ENCODE measurements at places on chromosomes 4 and X. TPM values are rescaled to one million over a fixed set of nuclear protein-coding genes. Genes with fewer than 3 reads are reported as not detected.

DNA sequence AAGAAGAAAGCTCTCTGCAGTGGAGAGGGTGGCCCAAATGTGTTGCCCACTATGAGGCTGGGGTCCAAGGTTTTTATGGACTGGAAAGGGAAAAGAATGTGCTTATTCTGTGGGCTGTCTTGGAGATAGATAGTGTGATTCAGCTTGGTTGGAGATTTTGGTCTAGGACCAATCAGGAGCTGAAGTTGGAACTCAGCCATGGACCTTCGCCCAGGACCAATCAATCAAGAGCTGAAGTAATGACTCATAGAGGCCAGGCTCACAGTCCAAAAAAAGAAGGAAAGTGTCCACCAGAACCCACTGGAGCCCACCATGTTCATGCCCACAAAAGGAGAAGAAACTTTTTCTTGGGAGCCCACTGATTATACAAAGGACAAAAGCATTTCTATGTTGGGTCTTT is 369.5 kb downstream of the UBE2NL start:
- no peaks in the 10 kb centered on the region for H3K36me3 ChIP-seq
- no peak overlapping the region for H3K27ac ChIP-seq
- DNase-seq: no peak
- no peak overlapping the region for H3K4me3 ChIP-seq

GRCh38 chr4:108155373-108155772 is 13.4 kb downstream of the LEF1 start:
- H3K27me3 ChIP-seq: peaks cover 16% of the 10 kb centered on the region
- no peaks in the 10 kb centered on the region for H3K36me3 ChIP-seq
- H3K4me1 ChIP-seq: no peaks in the 10 kb centered on the region
- DNase-seq: no peak

- no peak overlapping the region for H3K4me3 ChIP-seq
- H3K27me3 ChIP-seq: no peaks in the 10 kb centered on the region
- no peaks in the 10 kb centered on the region for H3K4me1 ChIP-seq
- no peaks in the 10 kb centered on the region for H3K36me3 ChIP-seq
- H3K27ac ChIP-seq: no peak overlapping the region
- DNase-seq: no peak
Observed at GRCh38 chr4:149836546-149836945, 20.9 kb upstream of the IQCM start.

DNA sequence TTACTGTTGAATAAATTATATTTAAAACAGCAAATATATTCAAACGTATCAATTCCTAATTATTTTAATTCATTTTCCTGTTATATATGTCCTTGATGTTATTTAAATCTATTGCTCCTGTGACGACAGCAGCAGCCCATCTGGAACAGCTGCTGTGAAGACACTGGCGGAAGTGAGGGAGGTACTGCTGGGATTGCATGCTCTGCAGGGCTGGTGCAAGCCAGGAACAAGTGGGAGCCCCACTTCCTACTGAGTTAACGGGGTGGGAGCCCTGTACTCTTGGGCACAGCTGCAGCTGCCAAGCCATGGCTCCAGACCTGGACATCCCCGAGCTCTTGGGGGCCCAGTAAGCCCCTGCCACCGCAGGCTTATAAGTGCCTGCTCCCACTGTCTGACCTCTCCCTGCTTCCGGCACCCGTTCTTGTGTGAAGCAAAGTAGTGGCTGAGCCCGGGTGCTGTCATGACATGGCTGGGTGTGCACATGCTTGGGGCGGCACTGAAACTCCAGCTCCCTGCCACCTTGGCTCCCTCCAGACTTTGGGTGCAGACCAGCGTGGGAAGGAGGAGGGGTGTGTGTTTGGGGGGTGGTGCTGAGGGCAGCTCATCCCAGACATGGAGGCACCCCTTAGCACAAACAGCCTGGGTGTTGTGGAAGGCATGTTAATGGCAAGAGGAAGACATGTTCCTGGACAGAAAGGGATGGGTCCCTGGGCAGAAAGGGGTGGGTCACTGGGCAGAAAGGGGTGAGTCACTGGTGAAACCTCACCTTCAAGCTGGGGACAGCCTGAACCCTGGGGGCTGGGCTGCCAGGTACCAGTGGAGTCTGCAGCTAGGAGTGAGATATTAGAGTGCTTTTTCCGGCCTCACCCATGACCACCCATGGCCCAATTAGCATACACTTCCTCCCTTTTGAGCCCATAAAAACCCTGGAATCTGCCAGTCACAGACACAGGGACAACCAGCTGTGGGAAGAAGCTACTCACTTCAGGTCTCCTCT is 1981.3 kb upstream of the IGFBP7 start:
- no peak overlapping the region for H3K27ac ChIP-seq
- DNase-seq: no peak
- H3K4me3 ChIP-seq: no peak overlapping the region
- H3K36me3 ChIP-seq: no peaks in the 10 kb centered on the region
- no peaks in the 10 kb centered on the region for H3K27me3 ChIP-seq

GRCh38 chrX:107718156-107718621 is 57.4 kb downstream of the TSC22D3 start:
- peak overlapping the region; percentile 42 for H3K27ac ChIP-seq
- H3K4me3 ChIP-seq: no peak overlapping the region
- H3K27me3 ChIP-seq: no peaks in the 10 kb centered on the region
- DNase-seq: no peak

- no peak overlapping the region for H3K27ac ChIP-seq
- no peak overlapping the region for H3K4me3 ChIP-seq
- H3K36me3 ChIP-seq: no peaks in the 10 kb centered on the region
Observed at GRCh38 chr4:56313132-56313531, 74.2 kb downstream of the AASDH start.

DNA sequence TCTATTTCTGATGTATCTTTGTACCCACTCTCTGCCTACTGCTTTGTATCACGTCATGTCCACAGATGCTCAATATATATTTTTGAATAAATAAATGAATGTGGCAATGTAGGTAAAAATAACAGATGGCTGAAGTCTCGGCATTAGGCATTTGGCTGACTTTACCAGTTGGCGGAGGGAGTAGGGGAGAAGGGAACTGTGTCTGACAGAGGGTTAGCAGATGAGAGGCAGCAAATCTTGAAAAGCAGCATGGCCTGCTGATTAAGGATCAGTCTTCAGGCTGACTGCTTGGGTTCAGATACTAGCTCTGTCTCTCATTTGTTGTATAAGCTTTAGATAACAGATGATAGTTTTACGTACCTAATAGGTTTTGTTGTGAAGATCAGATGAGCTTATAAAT is 31.9 kb upstream of the RASGEF1B start:
- no peak overlapping the region for H3K4me3 ChIP-seq
- H3K36me3 ChIP-seq: no peaks in the 10 kb centered on the region
- no peaks in the 10 kb centered on the region for H3K27me3 ChIP-seq
- H3K4me1 ChIP-seq: no peaks in the 10 kb centered on the region
- no peak for DNase-seq
- H3K27ac ChIP-seq: no peak overlapping the region

GRCh38 chr4:181601103-181601502 is 642.1 kb upstream of the TENM3 start:
- no peaks in the 10 kb centered on the region for H3K27me3 ChIP-seq
- H3K4me3 ChIP-seq: no peak overlapping the region
- DNase-seq: no peak
- H3K27ac ChIP-seq: no peak overlapping the region
- no peaks in the 10 kb centered on the region for H3K4me1 ChIP-seq

DNA sequence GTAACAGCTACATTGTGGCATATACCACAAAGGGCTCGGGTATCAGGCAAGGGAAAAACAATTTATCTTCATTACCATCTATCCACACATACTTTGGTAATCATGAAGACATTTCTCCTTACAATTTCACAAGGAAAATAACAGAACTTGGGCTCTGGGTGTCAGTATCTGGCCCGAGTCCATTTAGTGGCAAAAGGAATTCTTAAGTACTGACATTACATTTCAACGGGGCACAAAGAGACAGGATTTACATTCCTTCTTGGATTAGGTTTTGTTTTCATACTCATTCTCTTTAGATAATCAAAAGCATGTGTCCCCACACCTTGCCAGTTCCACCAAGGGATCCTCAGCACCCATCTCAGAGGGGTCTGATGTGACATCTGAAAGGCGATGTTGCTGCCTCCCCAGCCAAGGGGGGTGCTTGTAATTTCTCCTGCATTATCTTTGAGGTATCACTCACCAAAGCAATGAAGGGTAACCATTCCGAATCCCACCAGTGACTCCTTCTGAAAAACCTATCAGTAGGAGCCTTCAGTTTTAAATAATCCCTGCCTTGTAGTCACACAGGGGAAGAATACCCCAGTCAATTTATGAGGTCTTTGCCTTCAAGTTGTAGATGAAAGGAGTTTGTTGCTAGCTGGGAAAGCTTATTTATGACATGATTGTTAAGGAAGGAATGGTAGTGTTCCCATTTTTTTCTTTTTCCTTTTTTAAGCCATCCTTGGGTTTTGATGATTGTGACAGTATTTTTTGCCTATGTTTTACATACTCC is 118.6 kb downstream of the PALLD start:
- H3K27ac ChIP-seq: no peak overlapping the region
- DNase-seq: no peak
- no peaks in the 10 kb centered on the region for H3K27me3 ChIP-seq
- no peak overlapping the region for H3K4me3 ChIP-seq
- peaks cover 16% of the 10 kb centered on the region for H3K4me1 ChIP-seq

- no peaks in the 10 kb centered on the region for H3K36me3 ChIP-seq
- H3K4me3 ChIP-seq: no peak overlapping the region
- no peak overlapping the region for H3K27ac ChIP-seq
Observed at GRCh38 chr4:123956204-123956603, 559.6 kb downstream of the SPRY1 start.

DNA sequence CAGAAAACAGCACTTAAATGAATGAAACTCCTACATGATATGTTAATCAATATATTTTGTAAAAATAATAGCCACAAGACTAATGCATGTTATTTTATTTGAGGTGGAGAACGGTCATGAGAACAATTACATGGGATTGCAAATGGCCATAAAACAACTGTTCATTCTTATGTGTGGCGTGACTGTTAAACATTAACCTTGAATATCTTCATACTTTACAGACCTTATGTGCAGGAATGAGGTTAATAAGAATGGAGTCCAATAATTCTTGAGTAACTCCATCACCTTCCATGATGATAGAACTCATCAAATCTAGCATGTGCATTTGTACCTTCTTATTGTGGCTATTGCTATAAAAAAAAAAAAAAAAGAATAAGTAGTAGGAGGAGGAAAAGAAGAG is 55.3 kb downstream of the PDS5A start:
- no peak for DNase-seq
- no peak overlapping the region for H3K27ac ChIP-seq
- H3K4me3 ChIP-seq: no peak overlapping the region
- no peaks in the 10 kb centered on the region for H3K27me3 ChIP-seq

DNA sequence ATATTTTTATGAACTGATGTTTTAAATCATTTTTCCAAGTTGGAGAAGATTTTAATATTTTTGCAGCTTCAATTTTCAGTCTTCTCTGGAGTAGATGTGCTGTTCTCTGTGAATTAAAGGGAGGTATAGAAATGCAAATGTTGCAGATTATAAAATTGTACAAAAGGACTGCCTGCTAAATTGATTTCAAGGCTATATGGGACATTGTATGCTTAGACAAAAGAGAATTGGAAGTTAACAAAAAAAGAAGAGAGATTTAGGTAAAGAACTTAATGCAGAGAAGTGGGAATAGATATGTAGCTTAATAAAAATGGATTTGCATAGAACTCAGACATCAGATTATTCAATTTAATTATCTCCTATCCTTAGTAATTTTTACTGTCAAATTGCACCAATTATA is 403.3 kb downstream of the ZIC3 start:
- H3K4me3 ChIP-seq: no peak overlapping the region
- no peak overlapping the region for H3K27ac ChIP-seq
- H3K36me3 ChIP-seq: no peaks in the 10 kb centered on the region
- no peaks in the 10 kb centered on the region for H3K4me1 ChIP-seq

DNA sequence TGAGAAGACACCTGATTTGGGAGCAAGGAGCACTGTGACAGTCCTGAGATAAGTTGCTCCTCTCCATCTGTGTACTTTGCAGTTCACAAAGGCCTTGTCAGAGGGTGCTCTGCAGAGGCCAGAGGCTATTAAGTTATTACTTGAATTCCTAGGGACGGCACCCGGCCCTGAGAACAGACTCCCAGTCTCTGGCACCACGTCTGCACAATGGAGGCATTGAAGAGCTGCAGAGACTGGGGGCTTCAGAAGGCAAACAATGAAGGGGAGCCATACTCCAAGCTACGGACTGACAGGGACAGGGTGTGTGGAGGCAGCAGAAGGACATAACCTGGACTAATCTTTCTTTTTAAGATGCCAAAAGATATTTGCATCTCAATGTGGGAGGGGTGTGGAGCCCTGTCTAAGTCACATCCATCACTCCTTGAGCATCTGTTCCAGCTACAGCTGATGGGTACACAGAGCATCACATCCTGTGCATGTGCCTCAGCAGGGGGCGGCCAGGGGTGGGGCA is 11.5 kb downstream of the RASGEF1B start:
- peaks cover 4% of the 10 kb centered on the region for H3K4me1 ChIP-seq
- no peak overlapping the region for H3K27ac ChIP-seq
- no peaks in the 10 kb centered on the region for H3K27me3 ChIP-seq
- no peak overlapping the region for H3K4me3 ChIP-seq

DNA sequence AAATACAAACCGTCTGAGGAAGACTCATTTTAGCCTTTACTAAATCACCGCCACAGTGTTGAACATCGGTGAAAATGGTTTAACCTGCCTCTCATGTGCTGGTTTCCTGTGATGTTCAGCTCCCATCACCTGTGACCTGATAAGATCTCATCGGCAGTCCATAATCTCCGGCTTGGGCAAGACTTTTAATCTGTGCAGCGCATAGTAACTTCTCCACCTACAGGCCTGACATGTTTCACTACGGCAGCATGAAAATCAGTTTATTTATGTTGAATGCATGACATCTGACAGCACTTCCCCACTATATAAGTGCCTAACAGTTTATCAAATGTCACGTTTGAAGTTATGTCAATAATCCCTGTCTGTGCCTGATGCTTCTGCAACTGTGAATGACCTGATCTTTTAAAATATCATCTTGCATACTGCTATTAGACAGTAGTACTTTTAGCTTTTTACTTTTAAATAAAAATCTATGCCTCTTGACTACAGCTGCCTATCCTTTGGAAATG is 1919.8 kb upstream of the AGA start:
- no peaks in the 10 kb centered on the region for H3K4me1 ChIP-seq
- no peaks in the 10 kb centered on the region for H3K27me3 ChIP-seq
- DNase-seq: no peak
- H3K36me3 ChIP-seq: no peaks in the 10 kb centered on the region
- no peak overlapping the region for H3K27ac ChIP-seq

DNA sequence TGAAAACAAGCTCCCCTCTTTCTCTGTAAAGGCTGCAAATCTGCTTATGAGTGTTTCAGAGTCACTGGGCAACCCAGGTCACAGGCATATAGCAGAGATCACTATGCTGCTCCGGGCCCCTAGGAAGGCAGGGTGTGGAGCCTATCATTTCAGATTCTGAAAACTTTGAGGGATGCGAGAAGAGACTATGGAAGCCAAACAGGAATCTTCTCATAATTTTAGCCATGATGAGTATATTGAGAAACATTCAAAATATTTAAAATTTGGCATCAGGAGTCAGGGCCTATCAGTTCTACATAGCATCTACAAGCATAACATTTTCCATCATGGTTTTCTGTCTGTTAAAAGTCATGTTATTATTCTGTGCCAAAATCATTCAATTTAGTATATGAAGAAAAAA is 61.7 kb upstream of the ATXN3L start:
- peaks cover 28% of the 10 kb centered on the region for H3K4me1 ChIP-seq
- H3K36me3 ChIP-seq: no peaks in the 10 kb centered on the region
- no peak for DNase-seq
- H3K4me3 ChIP-seq: no peak overlapping the region
- no peaks in the 10 kb centered on the region for H3K27me3 ChIP-seq

- H3K4me3 ChIP-seq: no peak overlapping the region
- no peaks in the 10 kb centered on the region for H3K4me1 ChIP-seq
- no peak for DNase-seq
- no peaks in the 10 kb centered on the region for H3K36me3 ChIP-seq
Observed at GRCh38 chr4:23861897-23862296, 27.9 kb downstream of the PPARGC1A start.

The CT45A2 gene
- not detected for polyA plus RNA-seq

The FRG1 gene
- polyA plus RNA-seq: 19.8 TPM

Data from keratinocyte (primary cell).